ENCODE measurements at places on chromosomes 2 and 18.

DNA sequence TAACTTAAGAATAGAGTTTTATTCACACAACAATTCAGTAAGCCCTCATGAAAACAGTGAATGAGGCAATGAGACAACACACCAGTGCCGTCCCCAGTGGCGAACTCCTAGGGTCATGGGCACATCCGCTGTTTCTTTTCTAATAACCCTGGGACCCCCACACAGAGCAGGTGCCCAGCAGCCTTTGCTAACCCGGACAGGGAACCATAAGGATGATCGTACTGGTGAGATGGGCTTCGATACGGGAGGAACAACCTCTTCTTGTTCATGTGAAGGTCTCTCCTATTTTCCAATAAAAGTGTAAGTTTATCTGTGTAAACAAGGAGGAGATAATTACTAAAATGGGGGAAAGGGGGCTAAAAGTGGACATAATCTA, 97.4 kb upstream of the MGAT4A start:
- DNase-seq = no peak

- peak; percentile 56 for DNase-seq
Measured at GRCh38 chr2:230582851-230583283, 129.8 kb upstream of the CAB39 start.

DNA sequence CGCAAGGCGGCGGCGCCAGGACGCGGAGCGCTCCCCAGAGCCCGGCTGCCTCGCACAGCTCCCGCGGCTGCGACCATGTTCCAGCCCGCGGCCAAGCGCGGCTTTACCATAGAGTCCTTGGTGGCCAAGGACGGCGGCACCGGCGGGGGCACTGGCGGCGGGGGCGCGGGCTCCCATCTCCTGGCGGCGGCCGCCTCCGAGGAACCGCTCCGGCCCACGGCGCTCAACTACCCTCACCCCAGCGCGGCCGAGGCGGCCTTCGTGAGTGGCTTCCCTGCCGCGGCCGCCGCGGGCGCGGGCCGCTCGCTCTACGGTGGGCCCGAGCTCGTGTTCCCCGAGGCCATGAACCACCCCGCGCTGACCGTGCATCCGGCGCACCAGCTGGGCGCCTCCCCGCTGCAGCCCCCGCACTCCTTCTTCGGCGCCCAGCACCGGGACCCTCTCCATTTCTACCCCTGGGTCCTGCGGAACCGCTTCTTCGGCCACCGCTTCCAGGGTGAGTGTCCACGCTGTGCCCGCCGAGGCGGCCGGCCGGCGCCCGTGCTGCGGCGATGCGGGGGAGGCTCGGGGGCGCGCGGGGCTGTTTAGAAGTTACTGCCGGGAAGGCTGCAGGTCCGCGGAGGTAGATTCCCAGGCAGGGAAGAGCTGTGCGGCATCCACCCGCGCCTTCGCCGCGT, 696 bp downstream of the EMX1 start:
- no peak for DNase-seq

GRCh38 chr18:50115095-50115494, 79.9 kb downstream of the MYO5B start:
- no peak for DNase-seq

- DNase-seq = no peak
Measured at GRCh38 chr2:45826884-45827635, 175.6 kb downstream of the PRKCE start.

- DNase-seq = peak; percentile 65
Measured at GRCh38 chr2:20135631-20136050, 84.2 kb upstream of the LAPTM4A start.

- no peak for DNase-seq
Measured at GRCh38 chr18:10552226-10552625, 26.4 kb downstream of the NAPG start.

DNA sequence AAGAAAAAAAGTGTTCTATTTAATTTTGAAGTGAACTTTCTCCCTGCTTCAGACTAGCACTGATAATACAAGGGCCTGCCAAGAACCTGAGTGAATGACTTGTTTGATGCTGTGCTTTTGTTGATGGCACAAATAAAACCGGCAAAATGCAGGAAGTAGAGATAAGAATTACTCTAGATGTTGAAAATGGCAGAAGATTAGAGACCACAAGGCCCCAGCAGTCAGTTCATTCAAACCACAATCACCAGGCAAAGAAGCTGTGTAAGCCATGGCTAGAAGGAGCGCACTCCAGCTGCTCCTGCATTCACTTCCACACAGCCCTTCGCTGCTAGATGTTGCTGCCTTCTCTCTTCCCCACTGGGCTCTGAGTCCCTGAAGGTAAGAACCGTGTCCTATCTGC, 297.1 kb downstream of the AGPS start:
- no peak for DNase-seq

- DNase-seq = no peak
Measured at GRCh38 chr18:14074187-14074586, 58.0 kb downstream of the ZNF519 start.

GRCh38 chr2:207515671-207516070, 14.1 kb upstream of the CREB1 start:
- DNase-seq = no peak

GRCh38 chr2:214377286-214377624, 33.6 kb upstream of the VWC2L start:
- no peak for DNase-seq

- no peak for DNase-seq
Measured at GRCh38 chr2:95353055-95353575, 49.4 kb upstream of the FAHD2A start.

DNA sequence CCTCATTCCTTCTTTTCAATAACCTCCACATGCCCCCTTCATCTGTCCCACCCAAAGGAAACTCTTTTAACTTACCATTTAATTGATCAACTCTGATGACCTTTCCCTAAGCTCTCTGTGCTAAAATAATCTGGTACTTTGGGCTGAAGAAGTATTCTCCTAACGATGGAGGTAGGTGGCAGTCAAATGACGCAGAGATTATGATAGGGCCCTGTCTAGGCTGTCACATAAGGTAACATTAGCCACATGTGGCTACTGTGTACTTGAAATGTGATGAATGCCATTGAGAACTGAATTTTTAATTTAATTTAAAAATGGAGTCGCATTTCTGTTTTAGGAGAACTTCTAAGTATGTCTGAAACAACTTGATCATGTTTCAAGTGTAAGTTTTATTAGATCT, 140.5 kb upstream of the TNP1 start:
- no peak for DNase-seq

DNA sequence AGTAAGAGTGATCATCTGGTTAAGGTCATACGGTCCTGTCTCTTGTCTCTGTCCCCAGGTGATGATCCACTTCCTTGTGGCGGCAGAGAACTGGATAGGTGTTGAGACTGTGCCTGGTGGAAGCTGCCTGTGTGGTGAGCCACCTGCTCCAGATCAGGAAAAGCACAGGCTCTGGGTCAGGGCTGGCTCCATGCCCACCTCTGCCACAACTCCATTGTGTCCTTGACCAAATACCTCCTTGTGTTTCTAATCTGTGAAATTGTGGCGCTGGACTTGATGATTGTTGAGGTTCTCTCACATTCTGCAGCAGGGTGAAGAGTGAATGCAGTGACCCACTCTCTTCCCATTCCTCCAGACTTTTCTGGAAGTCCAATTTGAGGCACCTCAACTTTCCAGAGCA, 45.7 kb upstream of the EN1 start:
- DNase-seq = no peak

- DNase-seq = no peak
Measured at GRCh38 chr2:233003658-233004555, 9.1 kb downstream of the NGEF start.

GRCh38 chr2:148906124-148906523, 31.1 kb downstream of the KIF5C start:
- DNase-seq = no peak

- no peak for DNase-seq
Measured at GRCh38 chr18:49305688-49306336, 154.6 kb downstream of the DYM start.

GRCh38 chr2:109513749-109514588, 99.8 kb downstream of the SEPTIN10 start:
- no peak for DNase-seq

GRCh38 chr2:212914392-212914791, 237.0 kb downstream of the IKZF2 start:
- DNase-seq = peak; percentile 6

DNA sequence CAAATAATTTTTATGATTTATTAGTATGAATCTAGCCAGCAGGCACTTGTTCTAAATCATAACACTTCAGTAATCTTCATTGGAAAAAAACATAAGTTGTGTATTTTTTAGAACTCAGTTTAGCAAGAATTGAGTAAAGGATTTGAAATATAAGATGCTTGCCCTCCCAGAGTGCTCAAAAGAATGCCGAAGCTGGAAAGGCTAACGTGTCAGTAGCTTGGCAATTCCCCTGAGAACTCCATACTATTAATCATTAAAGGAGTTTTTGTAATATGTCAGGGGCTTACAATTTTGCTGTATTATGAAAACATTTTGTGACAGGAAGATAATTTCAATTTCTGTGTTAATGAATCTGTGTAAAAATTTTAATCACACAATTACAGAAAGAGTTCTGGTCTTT, 122.7 kb downstream of the GULP1 start:
- DNase-seq = no peak

DNA sequence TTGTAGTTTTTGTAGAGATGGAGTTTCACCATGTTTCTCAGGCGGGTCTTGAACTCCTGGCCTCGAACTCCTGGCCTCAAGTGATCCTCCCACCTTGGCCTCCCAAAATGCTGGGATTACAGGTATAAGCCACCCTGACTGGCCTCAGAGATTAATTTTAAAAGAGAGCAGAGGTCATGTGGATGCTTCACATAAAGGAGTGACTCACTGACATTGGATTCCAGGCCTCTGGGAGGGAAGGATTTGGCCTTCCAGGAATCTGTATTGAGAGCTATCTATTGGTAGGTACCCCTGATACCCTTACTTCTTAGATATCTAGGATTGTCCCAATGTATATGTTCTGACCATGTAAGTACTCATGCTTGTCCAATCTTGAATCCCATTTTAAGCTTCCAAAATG, 138.4 kb downstream of the FAM161A start:
- no peak for DNase-seq

DNA sequence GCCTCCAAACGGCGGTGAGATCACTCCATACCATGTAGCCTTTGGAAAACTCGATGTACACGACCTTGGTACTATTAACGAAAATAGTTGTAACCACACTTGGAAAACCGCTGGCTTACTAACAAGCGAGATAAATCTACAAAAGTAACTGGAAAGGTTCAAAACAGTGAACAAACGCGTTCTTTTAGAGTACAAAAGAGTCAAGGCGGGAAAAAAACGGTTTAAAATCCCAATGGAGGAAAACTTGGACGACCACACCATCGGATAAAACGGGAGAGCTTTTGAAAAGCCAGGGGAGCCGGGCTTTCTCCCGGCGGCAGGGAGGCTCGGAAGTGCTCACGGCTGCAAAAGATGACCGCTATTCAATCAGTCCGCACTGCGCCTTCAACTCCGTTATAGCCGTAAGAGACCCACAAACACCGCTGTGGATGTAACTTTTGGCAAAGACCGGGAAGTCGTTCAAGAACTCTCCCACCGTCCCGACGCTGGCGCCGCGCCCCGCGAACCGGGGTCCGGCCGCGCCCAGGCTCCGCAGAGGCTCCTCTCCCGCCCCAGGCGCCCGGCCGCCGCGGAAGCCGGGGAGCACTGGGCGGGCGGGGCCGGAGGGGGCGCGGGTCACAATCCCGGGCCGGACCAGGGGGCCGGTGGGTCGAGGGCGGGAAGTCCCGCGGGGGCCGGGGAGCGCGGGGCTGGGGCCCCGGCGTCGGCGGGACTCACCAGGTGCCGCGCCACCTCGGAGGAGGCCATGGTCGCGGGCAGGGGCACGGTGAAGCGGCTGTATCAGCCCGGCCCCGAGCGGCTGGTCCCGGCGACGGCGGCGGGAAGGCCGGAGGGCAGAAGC, 465 bp downstream of the SEPTIN10 start:
- no peak for DNase-seq

GRCh38 chr2:112493858-112494648, 12.1 kb downstream of the TTL start:
- no peak for DNase-seq

DNA sequence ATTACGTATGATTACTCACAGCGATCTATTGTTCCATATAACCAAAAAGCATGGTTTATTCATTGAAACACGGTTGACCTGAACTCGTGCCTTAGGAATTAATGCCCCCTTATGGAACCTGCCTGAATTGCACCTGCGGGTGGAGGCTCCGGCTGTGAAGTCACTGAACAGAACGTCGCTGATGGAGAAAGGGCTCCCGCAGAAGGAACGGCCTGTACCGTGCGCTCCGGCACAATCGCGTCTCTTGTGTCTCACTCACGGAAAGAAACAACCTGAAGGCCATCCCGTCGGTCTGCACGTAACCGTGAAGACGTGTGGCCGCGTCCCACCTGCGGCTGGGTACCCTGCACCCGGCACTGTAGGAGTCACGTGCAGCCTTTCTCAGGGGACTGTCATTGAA, 133.1 kb downstream of the NFATC1 start:
- peak; percentile 81 for DNase-seq

DNA sequence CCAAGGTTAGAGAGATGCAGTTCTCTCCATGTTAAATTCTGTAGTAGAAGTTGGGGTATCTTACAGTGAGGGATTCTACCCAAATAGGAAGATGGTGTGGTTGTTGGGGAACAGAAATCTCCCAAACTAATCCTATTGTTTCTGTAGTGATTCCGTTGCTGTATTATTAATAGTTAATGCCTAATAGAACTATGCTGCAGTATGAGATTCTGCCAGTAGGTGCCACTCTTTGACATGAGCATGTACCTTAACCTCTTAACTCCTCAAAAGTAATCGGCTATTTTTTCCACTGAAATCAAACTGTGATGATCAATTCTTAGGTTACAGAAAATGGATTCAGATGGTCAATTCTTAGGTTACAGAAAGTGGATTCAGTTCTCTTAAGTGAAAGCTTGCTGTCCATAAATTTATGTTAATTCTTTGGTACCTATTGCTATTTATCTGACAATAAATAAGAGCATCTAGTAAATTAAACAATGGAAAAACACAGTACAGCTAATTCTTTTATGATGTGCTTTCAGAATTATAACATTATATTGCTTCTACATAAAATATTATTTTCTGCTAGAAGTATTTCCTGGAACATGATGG, 97.9 kb upstream of the DLX2 start:
- no peak for DNase-seq

DNA sequence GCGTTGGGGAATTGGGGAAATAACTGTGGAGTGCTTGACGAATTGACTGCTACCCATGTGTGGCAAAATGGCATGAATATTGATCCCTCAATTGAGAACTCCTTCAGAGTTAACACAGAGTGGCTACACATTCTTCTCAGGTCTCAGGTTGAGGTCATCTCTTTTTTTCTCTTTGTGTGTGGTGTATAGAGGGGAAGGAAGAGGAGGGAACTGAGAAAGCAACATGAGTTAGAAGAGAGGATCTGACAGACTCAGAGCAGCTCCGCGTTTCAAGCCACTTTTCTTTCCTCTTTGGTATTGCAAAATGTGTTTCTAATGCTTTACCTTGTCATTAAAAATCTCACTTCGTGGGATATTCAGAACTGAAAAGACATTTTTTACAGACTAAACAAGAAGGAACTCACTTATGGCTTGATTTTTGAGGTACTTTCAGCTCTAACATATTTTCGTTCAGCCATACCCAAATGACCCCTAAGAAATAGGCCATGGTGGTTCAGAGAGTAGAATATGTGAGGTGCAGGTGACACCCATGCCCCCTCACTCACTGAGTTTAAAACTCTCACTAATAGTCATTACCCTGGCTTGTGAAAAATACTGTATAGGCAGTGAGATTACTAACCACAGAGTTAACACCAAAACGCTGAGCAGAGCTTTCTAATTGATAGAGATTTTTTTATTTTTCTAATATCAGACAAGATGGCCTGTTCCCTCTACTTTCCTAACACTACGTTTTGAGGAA, 22.5 kb downstream of the STAT4 start:
- DNase-seq = no peak

Measured in germinal center (tissue), 1 donor.